ENCODE measurements at places on chromosomes 2 and 18.

- no peak for DNase-seq
Observed at GRCh38 chr2:11912980-11913379, 166.5 kb downstream of the LPIN1 start.

GRCh38 chr2:10733566-10733925 is 12.1 kb downstream of the ATP6V1C2 start:
- no peak for DNase-seq

GRCh38 chr2:28395334-28396061 is 2.8 kb downstream of the FOSL2 start:
- DNase-seq = no peak

GRCh38 chr2:239153806-239154591 is 246.8 kb downstream of the HDAC4 start:
- no peak for DNase-seq

- DNase-seq = no peak
Observed at GRCh38 chr2:237202288-237203030, 116.8 kb downstream of the COPS8 start.

DNA sequence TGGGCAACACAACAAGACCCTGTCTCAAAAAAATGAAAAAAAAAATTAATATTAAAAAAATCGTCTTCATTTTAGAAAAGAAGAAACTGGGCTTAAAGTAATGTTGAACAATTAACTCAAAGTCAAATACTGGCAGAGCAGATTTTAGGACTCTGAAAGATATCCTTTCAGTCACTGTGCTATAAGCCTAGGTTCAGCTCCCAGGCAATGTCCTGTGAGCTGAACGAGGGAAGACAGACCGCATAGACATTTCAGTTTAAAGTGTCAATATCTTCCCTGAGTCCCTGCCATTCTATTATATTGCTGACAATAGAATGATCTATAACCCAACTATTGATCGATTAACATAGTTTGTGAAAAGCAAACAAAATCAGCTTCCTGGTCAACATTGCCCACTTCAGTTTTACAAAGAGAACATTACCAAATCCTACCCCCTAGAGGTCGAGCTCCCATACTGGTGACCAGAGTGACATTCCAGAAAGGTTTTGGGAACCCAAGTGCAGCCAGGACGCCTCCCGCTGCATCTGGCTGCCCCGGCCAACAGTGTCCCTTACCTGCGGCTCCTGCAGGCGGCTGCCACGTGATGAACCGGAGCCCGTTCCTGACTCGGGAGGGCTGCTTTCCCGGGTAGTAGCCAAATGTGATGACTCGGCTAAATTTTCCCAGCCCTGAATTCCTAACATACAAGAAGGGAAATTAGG is 639 bp downstream of the MRO start:
- DNase-seq = no peak

- DNase-seq = no peak
Observed at GRCh38 chr2:113686537-113686936, 59.5 kb downstream of the RABL2A start.

DNA sequence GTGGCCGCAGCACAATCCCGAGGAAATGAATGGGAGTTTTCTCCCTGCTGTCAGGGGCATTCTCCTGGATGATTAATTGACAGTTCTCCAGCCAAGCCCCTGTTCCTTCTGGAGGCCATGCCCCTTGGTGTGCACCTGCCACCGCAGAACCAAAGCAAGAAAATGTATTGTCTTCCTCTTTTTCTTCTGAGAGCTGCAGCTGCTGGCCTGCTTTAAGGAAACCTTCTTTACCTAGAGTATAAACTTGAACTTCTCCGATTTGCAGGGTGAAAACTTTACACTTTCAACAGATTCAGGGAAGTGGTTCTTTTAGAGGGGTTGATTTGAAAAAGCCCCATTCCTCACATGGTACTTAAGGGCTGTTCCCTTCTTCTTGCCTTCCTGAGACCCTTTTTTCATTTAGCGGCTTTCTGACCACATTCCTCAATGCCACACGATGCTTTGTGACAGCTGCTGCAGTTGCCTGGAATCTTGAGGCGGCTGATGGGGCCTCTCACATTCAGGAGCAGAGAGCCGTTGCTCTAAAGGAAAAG is 402.8 kb downstream of the TXNL1 start:
- DNase-seq = no peak

DNA sequence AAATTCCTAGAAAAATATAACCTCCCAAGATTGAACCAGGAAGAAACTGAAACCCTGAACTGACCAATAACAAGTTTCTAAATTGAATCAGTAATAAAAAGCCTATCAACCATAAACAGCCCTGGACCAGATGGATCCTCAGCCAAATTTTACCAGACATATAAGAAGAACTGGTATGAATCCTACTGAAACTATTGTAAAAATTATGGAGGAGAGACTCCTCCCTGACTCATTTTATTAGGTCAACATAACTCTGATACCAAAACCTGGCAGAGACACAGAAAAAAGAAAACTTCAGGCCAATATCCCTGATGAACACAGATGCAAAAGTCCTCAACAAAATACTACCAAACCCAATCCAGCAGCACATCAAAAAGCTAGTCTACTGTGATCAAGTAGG is 11.3 kb downstream of the NT5C1B start:
- no peak for DNase-seq

DNA sequence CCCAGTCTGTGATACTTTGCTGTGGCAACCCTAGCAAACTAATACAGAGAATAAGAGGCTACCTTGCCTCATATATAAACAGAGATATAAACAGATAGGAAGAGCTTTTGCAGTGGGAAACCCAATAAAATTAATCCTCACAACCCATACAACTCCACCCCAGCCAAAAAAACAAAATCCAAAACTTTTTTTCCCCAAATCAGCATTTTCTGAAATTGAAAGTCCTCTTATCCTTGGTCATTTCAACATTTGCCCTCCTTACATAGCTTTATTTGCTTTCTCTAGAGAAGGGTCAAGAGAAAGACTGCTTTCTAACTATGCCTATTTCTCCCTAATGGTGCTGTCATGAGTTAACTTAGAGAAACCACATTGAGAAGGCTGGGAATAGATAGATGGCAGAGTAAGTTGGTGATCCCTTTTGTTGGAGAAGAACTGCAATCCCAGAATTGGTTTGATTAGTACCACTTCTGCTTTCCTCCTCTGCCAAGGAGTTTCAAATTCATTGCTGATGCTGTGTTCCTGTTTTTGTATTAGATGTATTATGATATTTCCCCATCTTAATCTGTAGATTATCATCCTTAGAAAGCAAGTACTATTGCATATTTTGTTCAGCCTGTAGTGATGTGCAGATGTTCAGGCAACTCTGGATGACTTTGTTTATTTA is 76.5 kb upstream of the B3GNT2 start:
- DNase-seq = no peak

GRCh38 chr18:12839526-12840196 is 44.4 kb downstream of the PTPN2 start:
- DNase-seq = no peak

- DNase-seq = no peak
Observed at GRCh38 chr2:208012449-208012848, 12.9 kb downstream of the PLEKHM3 start.

GRCh38 chr2:184452907-184453306 is 145.4 kb upstream of the ZNF804A start:
- no peak for DNase-seq

- DNase-seq = no peak
Observed at GRCh38 chr18:181711-182110, 23.4 kb downstream of the USP14 start.

All from stimulated activated CD8-positive, alpha-beta memory T cell treated with anti-CD3 and anti-CD28 coated beads, Interleukin-15, amount 100 ng/mL, for 4 hours (primary cell).